Lung microvascular endothelial cell (primary cell): ENCODE measurements at places on chromosomes 3 and 15.

DNA sequence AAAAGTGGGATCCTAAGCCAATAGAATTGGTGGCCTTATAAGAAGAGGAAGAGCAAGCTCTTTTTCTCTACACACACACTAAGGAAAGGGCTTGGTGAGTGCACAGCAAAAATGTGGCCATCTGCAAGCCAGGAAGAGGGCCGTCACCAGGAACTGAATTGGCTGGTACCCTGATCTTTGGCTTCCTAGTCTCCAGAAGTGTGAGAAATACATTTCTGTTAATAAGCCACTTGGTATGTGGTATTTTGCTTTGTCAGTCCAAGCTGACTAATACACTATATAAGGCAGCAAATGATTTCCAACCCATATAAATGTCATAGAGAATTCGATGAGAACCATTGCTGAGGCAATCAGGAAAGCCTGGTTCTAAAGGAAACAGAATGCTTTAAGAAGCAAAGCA, 816.3 kb upstream of the SEMA6D start:
- DNase-seq, result no peak

DNA sequence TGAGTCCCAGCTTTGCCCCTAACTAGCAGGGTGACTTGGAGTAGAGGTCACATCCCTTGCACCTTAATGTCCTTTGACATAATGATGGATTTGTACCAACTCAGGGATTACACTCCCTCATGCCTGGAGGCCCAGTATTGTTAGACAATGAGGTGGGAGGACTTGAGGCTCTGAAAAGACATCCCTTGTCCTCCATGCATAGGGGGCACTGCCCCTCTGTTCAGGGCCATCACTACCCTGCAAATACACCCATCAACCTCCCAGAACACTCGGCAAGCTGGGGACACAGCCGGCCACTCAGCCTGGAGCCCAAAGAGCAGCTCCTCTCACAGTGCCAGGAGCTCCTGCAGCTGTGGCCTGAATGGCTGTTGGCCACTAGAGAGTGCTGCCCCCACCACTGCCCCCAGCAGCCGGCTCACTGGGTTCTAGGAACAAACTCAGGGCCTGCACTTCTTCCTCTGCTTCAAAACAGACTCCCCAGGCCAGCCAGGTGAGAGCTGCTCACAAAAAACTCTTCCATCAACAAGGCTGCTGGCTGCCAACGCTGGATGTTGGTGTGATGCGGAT, 90.2 kb downstream of the GABRB3 start:
- DNase-seq, result no peak

DNA sequence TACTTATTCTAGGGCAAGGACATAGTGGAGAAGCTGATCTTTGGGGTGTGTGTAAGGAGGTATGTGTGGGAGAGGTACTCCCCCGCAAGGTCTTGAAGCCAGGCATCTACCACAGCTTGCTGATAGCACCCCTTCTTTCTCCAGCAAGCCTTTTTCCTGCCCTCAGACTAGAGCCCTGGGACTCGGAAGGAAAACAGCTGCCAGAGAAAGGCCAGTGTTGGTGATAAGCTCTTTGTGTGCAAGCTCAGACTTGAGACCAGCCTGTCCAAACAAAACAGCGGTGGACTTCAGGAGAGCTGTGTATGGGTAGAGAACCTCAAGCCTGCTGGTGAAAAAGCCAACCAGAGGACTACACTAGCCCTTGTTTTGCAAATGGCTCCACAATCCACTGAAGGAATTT, 1028.6 kb downstream of the MCTP2 start:
- DNase-seq, result peak; percentile 55

DNA sequence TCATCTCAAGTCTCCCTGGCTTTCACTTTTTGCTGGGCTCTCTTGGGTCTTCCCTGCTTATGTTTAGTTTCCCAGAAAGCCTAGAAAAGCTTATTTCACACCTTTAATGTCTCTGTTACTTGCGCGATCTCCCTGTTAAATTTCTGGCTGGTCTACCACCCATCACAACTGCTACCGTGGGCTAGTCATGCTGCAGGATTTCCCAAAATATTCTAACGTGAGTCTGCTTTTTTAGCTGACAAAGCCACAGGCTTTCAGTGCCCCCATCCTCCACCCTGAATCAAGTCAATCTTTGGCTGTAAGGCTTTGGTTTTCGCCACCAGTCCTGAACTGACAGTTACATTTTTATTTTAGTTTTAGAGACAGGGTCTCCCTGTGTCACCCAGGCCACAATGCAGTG, 74.1 kb downstream of the SUMF1 start:
- DNase-seq, result no peak

- DNase-seq, result peak; percentile 40
Measured at GRCh38 chr15:91849749-91850161, 3.8 kb upstream of the SLCO3A1 start.

GRCh38 chr3:16439163-16439847, 74.2 kb downstream of the RFTN1 start:
- no peak for DNase-seq
